ENCODE measurements at places on chromosomes 13 and 19. TPM values are rescaled to one million over a fixed set of nuclear protein-coding genes. Genes with fewer than 3 reads are reported as not detected.

The CYP4F2 gene
- not detected for total RNA-seq

The ADGRE3 gene
- total RNA-seq: not detected

The SOX1 gene
- total RNA-seq: not detected

The SYNGR4 gene
- total RNA-seq: not detected

The CLDND2 gene
- not detected for total RNA-seq

The ZNF625 gene
- total RNA-seq: 14.5 TPM

The ZNF547 gene
- 5.4 TPM for total RNA-seq

The FCHO1 gene
- total RNA-seq: not detected

The RELB gene
- 19.2 TPM for total RNA-seq

The SYT5 gene
- not detected for total RNA-seq

The SLC25A41 gene
- not detected for total RNA-seq

The ARHGAP45 gene
- total RNA-seq: 0.97 TPM

The FPR1 gene
- total RNA-seq: 1.6 TPM
